SW 1271 (cell line): ENCODE measurements at places on chromosomes 4 and X.

DNA sequence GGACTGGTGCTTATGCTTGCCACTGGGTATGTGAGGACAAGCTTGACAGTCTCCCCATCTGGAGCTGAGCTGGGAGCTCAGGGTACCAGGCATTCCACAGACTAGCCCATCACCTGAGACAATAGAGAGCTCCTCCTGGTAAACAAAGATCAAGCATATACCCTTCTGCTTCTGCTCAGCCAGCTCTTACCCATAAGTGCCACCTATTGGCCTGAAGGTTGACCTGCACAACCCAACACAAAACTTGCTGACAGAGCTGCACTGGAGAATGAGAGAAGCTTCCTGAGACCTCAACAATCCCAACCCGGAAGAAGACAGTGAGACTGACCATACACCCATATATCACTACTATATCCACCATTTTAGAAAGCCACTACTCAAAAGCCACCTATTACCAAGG lies 1049.2 kb upstream of the INTU start:
- no peak for DNase-seq

- DNase-seq: no peak
Observed at GRCh38 chr4:75916091-75916661, 13.9 kb upstream of the PPEF2 start.

GRCh38 chr4:1245481-1246051 lies 3.4 kb downstream of the CTBP1 start:
- DNase-seq: no peak

DNA sequence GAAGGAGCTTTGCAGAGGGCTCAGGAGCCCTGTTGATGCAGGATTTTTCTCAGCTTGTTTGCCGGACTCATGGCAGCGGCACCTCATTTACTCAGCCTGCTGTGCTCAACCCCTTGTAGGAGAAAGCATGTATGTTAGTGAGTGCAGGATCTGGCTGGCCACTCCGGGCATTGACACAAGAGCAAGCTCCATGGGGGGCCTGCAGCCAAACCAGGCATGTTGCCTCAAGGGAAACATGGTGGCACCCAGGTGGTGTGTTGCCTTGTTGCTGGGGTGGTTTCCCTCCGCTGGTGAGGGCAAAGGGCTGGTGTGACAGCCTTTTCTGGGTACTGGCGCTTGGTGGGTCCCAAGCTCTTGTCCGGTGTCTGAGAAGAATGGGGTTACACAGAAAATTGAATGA lies 189.3 kb upstream of the ANXA3 start:
- no peak for DNase-seq

DNA sequence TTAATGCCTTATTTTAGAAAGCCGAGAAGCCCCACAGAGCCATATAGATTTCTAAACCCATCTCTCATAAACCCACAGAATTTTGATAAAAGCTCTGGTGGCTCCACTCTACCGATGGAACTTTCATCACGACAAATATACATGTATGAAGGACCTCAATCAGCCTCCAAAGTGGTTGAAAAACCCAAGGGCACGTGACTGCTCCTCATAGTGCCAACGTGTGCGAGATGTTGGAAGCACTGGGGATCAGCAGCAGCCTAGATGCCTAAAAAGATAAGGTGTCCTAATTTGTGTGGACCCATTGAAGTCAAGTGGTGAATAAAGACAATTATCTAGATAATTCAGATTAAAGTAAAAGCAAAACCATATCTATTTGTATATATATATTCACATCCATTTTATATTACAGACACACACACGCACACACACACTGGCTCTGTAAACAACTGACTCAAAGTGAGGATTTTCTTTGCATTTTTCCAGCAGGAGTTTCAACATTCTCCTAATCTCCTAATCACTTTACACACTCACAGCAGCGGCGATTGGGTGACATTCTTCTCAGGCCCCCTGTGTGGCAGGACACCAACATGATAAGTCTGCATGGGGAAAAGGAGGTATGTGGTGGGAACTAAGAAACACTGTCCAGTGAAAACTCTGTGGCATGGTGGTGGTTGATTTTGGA lies 2.8 kb upstream of the PITX2 start:
- no peak for DNase-seq

DNA sequence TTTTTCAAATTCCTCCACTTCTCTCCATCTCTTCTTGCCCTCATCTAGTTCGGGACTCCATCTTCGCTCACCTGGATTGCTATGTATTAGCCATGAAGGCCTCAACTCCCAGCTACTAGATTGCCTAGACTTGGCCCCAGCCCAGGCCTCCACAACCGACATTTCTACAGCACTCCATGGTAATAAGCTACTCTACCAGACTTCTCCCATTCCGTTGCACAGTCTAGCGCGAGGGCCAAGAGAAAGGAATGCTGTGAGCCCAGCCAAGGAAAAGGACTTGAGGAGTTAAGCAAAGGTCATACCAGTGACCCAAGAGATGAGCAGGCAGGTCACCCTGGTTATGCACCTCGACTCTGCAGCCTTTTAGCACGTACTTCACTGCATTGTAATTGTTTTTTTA lies 75.6 kb downstream of the SOWAHB start:
- DNase-seq: no peak

DNA sequence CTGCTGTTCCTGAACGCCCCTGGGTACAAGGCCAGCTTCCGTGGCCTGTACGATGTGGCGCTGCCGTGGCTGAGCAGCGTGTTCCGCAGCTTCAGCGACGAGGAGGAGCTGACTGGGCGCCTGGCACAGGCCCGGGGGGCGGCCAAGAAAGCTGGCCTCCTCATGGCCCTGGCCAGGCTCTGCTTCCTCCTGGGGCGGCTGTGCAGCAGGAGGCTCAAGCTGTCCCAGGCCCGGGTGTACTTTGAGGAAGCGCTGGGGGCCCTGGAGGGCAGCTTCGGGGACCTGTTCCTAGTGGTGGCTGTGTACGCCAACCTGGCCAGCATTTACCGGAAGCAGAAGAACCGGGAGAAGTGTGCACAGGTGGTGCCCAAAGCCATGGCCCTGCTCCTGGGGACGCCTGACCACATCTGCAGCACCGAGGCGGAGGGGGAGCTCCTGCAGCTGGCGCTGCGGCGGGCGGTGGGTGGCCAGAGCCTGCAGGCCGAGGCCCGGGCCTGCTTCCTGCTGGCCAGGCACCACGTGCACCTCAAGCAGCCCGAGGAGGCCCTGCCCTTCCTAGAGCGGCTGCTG lies 28.2 kb downstream of the SH3TC1 start:
- DNase-seq: no peak

- no peak for DNase-seq
Observed at GRCh38 chr4:52983563-52984303, 121.6 kb downstream of the RASL11B start.

GRCh38 chr4:122728856-122729255 lies 3.6 kb upstream of the BBS12 start:
- DNase-seq: no peak
